ENCODE measurements at places on chromosomes 11 and 22. TPM values are rescaled to one million over a fixed set of nuclear protein-coding genes. Genes with fewer than 3 reads are reported as not detected.

GRCh38 chr11:99370549-99371216 is 349.9 kb downstream of the CNTN5 start:
- DNase-seq, result peak; percentile 60

DNA sequence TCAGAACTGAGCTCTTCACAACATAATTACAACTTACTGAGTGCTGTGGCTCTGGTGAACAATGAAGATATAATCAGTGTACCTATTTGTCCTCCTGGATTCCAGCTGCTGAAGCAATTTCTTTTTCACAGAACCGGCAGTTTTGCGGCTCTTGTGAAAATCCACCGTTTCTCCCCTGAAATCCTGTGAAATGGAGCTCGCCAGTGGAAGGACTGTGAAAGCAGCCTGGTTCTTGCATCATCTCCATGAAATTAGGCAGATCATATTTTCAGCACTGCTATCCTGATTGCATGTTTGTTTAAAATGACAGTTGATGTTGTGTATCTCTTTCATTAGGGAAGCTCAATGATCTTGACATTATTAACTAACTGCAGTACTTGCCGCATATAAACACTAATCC is 120.2 kb upstream of the SNX19 start:
- no peak for DNase-seq

DNA sequence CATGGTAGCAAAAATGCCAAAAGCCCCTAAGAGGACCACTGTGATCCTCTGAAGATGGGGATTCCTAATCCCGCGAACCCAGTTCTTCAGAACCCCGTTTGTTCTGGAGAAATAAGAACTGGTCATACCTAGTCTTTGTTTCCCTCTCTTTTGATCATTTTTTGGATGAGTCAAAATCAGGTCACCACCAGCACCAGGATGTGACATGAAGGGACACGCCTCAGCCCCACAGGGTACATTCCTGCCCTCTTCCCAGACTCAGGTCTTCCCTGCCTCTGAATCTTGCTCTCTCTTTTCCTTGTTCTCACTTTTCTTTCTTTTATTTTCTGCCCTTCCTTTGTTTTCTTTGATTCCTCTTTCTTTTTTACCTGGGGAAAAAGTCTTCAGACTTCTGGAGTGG is 14.6 kb upstream of the ANO1 start:
- peak; percentile 13 for DNase-seq

DNA sequence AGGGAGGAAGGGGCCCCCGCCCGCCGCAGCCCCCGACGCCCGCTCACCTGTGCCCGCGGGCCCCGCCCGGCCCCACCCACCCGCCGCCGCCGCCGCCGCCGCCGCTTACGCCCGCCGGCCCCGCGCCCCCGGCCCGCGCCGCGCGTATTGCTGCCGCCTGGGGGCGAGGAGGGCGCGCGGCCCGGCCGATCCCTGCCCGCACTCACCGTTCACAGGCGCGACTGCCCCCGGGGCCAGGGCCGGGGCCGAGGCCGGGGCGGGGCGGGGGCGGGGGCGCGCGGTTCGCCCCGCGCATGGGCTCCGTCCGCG is 212 bp downstream of the HRAS start:
- no peak for DNase-seq

- no peak for DNase-seq
Observed at GRCh38 chr22:35611891-35612576, 5.1 kb downstream of the MB start.

DNA sequence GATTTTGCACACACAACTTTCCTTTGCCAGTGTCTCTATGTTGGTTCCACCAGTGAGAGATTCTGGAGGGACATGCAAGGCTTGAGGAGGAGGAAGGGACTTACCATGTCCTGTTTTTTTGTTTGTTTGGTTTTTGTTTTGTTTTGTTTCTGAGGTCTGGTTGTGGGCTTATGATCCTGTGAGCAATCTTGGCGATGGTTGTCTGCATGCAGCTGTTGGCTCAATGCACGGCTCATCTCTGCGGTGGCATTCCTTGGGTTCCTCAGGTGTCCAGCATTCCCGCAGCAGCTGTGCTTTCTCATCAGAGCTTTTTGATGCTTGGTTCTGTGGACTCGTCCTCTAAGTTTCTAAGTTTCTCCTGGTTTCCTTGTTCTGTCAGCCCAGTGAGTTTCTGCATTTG is 4.8 kb upstream of the NNMT start:
- peak; percentile 81 for DNase-seq

GRCh38 chr11:3111919-3112690 is 53.0 kb downstream of the OSBPL5 start:
- no peak for DNase-seq

GRCh38 chr11:101448881-101449442 is 134.8 kb downstream of the TRPC6 start:
- DNase-seq, result no peak

DNA sequence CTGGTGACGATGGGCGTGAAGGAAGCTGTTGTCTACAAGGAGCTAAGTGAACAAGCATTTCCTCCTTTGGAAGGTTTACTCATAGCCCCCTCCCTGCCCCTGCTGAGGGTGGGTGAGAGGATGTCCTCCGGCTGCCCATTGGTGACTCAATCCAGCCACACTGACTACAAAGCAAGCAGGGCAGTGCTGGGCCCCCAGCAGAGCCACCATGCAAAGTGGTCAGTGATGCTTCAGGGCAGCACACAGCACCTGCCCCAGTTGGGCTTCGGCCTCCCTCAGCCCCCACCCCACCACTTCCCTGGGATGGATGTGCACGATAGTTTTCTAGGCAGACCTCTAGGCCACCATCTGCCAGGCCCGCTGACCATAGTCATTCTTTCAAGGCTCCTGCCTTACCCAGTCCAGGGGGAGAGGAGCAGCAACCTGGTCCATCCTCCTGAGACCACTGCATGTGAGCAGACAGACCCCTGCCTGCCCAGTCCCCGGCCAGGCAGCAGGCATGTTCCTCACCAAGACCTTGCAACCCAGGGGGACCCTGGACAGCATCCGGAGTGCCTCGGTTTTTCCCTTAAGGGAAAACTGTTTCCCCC is 125.1 kb downstream of the BCR start:
- peak; percentile 62 for DNase-seq

- no peak for DNase-seq
Observed at GRCh38 chr11:105783216-105783615, 173.3 kb downstream of the GRIA4 start.

The AQP11 gene
- 5.8 TPM for total RNA-seq

The MYRF gene
- 1.4 TPM for total RNA-seq

All from A172 (cell line).